NCI-H1417 treated with DMSO at 0.1 percent for 48 hours (cell line): ENCODE measurements at places on chromosomes 2 and 18.

- DNase-seq: no peak
Measured at GRCh38 chr2:170170281-170171040, 7.5 kb upstream of the MYO3B start.

- no peak for DNase-seq
Measured at GRCh38 chr18:24065906-24066305, 51.4 kb downstream of the TTC39C start.

- no peak for DNase-seq
Measured at GRCh38 chr2:50385349-50385748, 646.6 kb downstream of the NRXN1 start.

DNA sequence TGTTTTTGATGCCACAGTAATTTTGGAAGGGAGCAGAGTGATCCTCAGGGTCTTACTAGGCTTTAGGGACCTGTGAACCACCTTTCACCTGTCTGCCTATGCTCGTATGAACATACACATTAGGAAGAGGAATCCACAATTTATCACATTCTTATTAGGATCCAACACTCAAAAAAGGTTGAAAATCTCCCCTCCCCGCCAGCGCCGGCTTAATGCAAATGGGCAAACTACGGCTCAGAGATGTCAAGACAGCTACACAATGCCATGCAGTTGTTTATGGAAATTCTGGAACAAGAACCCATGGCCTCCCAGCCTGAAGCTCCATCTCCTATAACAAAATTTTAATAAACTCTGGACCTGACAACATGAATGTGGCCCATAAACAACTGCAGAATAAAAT lies 375.9 kb upstream of the ACVR2A start:
- no peak for DNase-seq

DNA sequence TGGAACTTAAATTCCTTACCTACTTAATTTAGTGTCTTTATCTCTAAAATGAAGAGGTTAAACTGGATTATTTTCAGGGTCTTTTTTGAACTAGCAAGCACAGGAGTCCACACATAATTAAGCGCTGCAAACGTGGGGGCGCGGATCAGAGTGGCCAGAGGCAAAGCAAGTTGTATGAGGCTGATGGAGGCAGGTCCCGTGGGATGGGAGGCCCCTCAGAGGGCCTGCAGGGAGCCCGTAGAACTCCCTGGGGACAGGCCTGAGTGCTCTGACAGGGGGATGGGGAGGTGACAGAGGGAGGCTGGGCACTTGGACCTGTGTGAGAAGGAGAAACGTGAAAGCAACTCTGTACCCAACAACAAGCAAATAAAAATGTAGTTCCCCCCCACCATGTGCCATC lies 177.8 kb downstream of the ACKR3 start:
- DNase-seq: no peak

- peak; percentile 74 for DNase-seq
Measured at GRCh38 chr18:72762515-72763122, 105.2 kb downstream of the NETO1 start.

DNA sequence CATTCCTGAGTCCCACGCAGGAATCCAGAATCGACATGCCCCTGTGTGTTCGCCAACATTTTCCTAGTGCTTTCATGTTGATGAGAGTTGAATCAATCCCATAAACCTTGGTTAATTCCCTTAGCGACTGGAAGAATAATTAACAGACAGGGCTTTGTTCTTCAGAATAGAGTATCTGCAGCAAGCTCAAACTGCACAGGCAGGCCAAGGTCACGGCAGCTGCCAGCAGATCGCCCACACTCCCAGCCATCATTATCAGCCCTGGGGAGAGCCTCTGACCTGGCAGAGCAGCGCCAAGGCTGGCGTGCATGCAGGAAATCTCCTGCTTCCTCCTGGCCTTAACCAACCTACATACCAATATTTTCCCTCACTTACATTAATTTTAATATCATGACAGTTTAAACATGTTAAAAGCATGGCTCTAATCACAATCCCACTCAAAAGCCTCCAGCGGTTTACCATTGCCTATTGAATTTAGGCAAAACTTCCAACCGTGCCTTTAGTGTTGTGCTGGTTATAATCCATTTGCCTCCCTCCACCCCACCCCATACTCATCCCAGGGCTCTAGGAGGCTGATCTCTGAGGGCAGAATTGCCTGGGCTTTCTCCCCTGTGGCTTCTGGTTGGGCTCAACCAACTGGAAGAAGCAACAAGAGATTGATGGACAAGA lies 46.8 kb upstream of the NCK2 start:
- no peak for DNase-seq

DNA sequence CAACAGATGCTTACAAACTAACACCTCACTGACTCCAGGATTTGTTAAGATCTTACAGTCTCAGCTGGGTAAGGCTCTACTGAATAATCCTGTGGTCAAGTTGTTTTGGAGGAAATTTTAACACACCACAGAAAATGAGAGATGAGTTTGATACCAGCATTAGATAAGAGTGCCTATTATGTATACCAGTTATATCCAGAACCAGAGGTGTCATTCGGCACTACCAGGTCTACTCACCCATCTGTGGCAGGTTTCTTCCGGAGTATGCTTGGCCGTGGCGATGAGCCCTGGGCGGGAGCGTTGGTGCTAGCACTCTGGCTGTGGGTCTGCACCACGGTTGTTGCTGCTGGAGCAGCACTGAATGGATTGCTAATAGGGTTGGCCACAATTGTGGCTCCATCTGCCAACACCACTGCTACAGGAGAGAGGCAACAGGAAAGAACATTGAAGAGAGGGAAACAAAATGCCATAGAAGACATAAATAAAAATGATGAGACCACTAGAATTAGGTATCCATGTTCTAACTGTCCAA lies 41.2 kb downstream of the SAP130 start:
- no peak for DNase-seq

- DNase-seq: no peak
Measured at GRCh38 chr2:7826656-7827055, 855.2 kb upstream of the ID2 start.

- DNase-seq: no peak
Measured at GRCh38 chr2:143482316-143482715, 353.1 kb downstream of the ARHGAP15 start.

- no peak for DNase-seq
Measured at GRCh38 chr18:3983351-3983969, 471.6 kb downstream of the DLGAP1 start.

DNA sequence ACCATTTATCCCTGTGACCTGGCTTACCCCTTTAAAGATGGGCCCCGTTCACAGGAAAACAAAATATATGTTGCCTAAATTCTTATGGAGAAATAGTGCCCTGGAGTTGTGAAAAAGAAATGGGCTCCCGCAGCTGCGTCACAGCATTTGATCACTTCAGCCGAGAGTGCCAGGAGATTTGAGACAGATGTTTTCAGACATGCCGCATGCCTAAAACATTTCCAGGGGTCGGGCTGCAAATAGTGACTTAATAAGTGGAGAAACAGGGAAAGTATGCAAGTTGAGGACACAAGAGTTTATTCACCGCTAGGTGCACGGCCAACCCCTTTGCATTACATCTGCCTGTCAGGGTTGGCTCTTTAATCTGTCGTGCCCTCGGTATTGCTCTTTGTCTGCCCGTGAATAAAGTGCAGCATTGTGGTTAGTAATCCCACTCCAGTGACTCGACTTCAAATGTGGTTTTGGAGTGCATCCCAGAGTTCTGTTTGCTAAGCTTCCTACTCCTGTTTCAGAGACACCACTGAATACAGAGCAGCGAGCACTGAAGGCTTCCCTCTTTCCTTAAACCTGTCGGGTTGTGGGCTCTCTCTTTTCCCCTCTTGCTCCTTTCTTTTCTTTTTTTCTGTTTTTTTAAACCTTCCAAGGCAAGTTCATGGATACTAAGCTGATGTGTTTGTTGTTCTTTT lies 187.5 kb downstream of the LTBP1 start:
- no peak for DNase-seq

DNA sequence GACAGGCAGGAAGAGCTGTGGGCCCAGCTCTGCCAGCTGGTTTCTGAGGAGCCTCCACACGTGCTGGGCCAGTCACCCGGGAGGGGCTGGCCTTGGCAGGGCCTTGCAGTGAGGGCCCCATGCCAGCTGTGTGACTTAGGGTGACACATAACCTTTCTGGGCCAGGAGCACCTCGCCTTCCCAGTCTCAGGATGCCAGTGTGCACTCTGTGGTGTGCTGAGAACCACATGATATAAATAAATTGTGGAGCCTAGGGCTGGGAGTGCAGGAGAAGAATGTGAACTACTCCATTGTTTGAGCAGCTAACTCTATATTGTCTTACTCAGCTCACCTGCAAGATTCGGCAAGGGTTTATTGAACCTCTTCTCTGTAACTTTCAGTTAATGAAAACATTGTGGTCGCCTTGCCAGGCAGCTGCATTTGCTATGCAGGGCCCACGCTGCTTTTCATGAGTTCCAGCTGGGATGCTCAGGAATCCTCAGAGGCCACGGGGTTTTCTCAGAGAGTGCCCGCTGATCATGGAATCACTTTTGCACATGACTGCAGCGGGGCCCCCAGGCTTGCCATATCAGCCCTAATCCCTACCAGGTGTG lies 222.3 kb downstream of the SH3RF3 start:
- no peak for DNase-seq

- no peak for DNase-seq
Measured at GRCh38 chr2:156897548-156897947, 360.0 kb upstream of the GALNT5 start.

- DNase-seq: no peak
Measured at GRCh38 chr2:216695401-216695821, at the start of gene IGFBP5. IGFBP5 (minus strand) TSS chr2:216695549; CDS start chr2:216694775, 774 bp downstream.
